ENCODE measurements at places on chromosomes 12 and 14. TPM values are rescaled to one million over a fixed set of nuclear protein-coding genes. Genes with fewer than 3 reads are reported as not detected.

DNA sequence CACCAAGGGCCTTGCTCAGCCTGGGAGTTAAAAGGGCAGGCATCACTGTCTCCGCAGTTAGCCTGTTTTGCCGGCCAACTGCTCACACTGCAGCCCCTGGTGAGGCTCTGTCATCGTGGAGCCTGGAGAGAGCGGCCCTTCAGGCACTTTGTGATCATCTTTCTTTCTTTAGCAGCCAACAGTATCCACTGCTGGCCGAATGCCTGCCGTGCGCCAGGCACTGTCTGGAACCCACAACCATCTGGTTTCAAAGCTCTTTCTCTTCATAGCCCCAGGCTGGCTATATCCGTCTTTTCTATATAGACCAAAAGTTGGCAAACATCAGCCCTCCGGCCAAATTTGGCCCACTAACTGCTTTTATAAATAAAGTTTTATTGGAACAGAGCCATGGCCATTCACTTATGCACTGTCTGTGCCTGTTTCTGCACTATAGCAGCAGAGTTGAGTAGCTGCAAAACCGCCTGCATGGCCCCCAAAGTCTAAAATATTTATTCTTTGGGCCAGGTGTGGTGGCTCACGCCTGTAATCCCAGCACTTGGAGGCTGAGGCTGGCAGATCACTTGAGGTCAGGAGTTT, 29.5 kb downstream of the SLC8B1 start:
- DNase-seq = no peak

The CD163 gene
- not detected for total RNA-seq

- no peak for DNase-seq
Measured at GRCh38 chr14:105091054-105091516, 25.9 kb upstream of the GPR132 start.

DNA sequence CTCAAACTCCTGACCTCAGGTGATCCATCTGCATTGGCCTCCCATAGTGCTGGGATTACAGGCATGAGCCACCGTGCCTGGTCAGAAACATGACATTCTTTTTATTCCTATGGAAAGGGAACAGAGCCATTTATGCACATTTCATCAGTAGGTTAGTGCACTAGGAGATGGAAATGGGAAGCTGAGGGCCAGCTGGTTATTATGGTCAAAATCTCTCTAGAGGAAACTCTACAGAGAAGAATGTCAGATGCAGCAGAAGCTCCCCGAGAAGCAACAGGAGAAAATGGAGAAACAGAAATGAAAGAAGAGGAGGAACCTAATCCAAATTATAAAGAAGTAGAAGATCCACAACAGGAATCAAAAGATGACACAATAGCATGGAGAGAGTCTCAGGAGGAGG, 2.7 kb downstream of the CFAP251 start:
- DNase-seq = no peak

GRCh38 chr12:9649532-9649940, 20.0 kb upstream of the CLEC2D start:
- no peak for DNase-seq

- DNase-seq = peak; percentile 20
Measured at GRCh38 chr14:64636208-64636979, 67.8 kb upstream of the PLEKHG3 start.

GRCh38 chr12:98149691-98150210, 365.6 kb upstream of the TMPO start:
- DNase-seq = no peak

GRCh38 chr12:127411166-127411915, 855.6 kb upstream of the TMEM132C start:
- DNase-seq = no peak

The OASL gene
- 51.1 TPM for total RNA-seq

DNA sequence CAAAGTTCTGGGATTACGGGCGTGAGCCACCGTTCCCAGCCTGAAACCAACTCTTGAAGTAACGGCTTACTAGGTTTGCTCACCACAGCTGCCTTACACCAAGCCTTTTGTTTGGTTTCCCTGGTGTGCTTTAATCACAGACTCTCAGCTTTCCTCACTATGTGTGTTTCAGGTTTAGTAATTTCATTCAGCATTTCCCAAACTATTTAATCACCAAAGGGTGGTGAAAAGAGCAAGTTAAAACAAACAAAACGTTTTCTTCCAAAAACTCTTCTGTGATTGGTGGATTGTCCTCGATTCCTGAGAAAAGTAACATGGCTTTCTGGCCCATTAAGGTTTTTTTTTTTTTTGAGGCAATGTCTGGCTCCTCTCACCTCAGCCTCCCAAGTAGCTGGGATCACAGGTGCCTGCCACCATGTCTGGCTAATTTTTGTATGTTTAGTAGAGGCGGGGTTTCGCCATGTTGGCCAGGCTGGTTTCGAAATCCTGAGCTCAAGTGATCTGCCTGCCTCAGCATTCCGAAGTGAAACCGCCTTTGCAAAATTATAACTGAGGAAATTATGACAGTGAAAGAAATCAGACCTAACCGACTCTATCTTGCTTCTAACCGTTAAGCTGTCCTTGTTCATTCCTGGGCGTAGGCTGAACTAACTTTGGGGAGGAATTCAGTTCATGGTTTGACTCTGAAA, 1.5 kb upstream of the ZFYVE26 start:
- no peak for DNase-seq

The DCN gene
- 129 TPM for total RNA-seq

The TAS2R42 gene
- not detected for total RNA-seq

DNA sequence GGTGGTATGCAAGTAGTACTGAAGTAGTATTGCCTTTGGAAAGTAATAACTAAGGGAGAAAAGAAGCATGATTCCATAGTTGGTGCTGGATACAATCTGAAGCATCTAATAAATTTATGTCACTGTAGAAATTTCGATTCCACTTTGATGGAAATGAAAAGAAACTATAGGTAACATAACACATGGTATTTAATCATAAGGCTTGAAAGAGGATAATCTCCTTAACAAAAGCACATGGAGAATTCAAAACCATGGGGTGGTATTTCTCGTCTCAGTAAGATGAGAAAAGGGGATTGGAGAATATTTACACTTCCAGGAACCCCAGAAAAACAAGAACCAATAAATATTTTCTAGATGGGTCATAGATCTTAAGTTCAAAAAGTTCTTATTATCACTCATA, 72.7 kb downstream of the NDUFA12 start:
- no peak for DNase-seq

The PTPRO gene
- 0.15 TPM for total RNA-seq

DNA sequence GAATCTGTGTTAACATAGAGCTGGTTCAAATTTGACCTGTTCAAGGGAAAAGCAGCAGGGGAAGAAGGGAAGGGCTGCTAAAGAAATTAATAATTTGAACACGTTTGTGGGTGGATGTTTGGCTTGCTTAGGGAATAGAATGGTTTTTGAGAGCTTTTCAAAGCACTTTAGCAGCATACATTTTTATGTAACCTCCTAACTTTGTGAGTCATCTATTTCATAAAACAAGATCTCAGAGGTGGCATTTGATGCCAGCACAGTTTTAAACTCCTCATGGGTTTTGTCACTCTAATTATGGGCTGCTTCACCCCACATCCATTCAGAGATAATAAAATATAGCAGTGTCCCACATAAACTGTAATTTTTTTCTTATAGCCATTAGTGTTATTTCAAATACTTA, 143.8 kb downstream of the ACSS3 start:
- no peak for DNase-seq

The DEGS2 gene
- total RNA-seq = not detected

- no peak for DNase-seq
Measured at GRCh38 chr12:51844854-51845253, 3.7 kb downstream of the FIGNL2 start.

DNA sequence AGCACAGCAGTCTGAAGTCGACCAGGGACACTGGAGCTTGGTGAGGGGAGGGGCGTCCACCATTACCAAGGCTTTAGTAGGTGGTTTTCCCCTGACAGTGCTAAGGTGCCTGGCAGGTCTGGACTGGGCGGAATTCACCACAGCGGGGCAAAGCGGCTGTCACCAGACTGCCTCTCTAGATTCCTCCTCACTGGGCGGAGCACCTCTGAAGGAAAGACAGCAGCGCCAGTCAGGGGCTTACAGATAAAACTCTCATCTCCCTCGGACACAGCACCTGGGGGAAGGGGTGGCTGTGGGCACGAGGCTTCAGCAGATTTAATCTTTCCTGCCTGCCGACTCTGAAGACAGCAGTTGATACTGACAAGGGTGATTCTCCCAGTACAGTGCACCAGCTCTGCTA, 39.1 kb downstream of the DDHD1 start:
- DNase-seq = no peak

DNA sequence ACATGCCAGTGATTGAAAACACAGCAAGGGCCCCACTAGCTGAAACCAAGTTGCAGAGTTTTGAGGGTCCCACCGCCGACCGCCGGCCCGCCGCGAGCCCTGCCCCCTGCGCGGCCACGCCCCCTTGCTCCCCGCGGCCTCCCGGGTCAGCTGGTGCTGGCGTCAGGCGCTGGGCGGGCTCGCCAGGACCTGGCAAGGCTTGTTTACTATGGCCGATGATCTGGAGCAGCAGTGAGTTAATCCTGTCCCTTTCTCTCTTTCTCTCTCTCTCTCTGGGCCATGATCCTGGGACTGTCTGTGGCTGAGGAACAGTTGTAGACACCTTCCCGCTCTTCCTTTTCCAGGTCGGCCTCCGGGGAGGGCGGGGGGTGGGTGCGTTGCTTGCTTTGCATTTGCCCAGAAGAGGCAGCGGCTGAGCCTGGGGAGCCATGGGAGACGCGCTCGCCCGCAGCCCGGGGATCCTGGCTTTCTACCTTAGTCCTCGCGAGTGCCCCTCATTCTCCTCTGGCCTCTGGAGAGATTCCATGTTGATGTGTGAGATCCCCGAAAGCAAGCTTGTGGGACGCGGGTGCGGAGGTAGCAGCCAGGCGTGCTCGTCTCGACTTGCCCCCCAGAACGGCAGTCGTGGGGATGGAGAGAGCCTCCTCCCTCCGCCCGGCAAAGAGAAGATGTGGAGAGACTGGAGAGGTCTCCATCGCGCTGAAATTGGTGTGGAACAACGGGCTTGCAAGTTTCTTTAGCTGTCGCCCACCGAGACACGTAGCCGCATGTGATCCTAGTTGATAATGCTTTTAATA, at the start of gene ABHD4:
Gene ABHD4 (plus strand): TSS at position 202 of the 797 bp plus-strand sequence. CDS start 7 bp downstream, at position 209.
- DNase-seq = peak; percentile 63

The GALNT6 gene
- total RNA-seq = not detected

The SLC16A7 gene
- total RNA-seq = 6.3 TPM

DNA sequence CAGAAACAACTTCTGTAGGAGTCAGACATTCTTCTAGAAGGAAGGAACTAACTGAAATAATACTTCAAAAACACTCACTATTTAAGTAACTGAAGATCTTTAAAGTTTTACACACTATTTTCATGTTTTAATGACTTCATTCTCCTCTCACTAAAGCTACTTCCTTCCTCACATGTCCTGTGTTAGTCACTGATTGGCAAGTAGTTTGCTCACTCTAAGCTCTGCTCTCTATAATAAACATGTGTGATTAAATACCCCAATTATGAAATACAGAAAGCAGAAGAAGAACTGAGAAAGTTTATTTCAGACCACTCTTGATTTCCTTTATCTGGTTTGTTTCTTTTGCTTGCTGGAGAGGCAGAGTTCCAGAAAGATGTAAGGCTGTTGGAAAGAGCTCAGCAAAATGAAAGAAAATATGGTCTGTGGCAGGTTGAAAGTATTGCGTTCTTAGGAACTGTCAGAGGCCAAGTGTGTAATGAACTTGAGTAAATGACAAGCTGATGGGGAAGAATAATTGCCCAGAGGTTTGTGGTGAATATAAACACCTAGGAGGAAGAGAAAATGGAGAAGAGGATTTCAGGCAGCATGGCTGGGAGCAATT, 522.0 kb upstream of the SEL1L start:
- no peak for DNase-seq
